ENCODE measurements at places on chromosomes 2 and 18.

- no peak for DNase-seq
Observed at GRCh38 chr18:49225160-49225559, 235.3 kb downstream of the DYM start.

DNA sequence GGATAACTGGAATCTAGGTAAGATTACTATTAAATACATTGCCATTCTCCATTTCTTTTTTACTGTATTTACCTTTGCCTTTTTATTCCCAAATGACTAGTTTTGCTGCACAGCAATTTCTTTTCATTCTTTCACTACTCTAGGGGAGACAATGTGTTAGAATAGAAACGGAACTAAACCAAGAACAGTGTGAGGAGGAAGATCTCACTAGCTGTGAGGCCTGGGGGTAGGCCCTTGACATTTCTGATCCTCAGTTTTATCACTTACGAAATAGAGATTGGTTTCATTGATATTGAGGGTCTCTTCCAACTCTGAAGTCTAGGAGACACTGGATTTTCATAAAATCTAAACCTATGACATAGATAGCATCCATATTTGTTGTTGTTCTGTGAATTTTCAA lies 191.1 kb downstream of the IKZF2 start:
- no peak for DNase-seq

GRCh38 chr2:14385043-14385442 lies 247.5 kb upstream of the LRATD1 start:
- no peak for DNase-seq

- DNase-seq, result no peak
Observed at GRCh38 chr2:218218268-218219185, 1.5 kb downstream of the ARPC2 start.

DNA sequence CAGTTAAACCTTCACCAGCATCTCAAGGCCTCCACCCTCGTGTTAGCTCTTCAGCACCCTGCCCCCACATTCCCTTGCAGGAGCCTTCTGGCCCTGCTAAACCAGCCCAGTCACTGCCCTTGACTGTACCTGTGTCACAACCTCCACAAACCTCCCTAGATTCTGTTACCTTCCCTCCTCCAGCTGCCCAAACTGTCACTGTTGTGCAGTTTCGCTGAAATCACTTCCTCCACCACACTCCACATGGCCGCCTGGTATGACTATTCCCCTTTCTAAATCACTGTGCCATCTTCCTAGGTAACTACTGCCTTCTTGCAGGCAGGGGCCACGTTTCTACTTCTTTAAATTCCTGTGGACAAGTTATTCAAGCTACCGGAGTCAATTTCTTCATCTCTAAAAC lies 160.2 kb downstream of the GALNT14 start:
- DNase-seq, result no peak

DNA sequence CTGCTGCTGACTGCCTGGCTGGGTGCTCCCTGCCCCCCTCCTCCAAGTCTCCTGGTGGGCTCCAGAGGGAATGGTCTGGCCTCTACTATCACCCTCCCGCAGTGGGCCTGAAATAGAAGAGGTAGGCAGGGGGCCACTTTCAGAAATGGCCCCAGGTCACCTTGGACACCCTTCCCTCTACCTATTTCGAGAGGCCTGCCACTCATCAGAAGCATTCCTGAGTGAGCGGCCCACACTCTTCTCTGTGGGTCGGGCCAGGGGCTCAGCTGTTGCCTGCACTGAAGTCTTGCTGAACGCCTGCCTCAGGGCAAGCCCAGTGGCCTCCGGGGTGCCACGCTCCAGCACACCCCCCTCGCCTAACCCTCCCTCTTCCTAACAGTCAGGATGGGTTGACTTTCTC lies 124.9 kb downstream of the TNS1 start:
- no peak for DNase-seq

- DNase-seq, result no peak
Observed at GRCh38 chr18:10057894-10058791, 144.3 kb downstream of the VAPA start.

DNA sequence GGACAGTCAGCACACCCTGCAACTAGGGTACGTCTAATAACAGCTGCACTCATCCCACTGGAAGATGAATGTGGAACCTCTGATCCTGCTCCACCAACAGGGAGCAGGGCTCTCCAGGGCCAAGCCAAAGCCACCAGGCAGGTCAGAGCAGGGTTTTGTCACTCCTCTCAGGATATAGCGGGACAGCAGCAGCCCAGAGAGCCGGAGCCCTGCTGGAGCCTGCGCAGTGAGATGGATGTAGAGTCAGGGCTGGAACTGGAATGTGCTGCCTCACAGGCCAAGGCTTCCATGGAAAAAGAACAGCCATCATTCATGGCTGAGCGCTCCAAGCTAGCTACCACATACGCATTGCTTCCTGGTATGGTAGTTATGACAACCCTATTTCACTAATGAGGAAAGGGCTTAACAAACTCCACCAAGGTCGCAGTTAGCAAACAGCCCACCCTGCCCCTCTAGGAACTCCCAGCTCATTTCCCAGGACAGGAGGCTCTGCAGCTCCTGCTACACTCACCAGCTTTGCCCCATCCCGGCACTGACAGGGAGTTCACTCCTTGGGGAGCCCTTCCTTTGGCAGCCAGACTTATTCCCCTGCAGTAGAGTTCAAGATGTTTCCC lies 85.2 kb downstream of the HS1BP3 start:
- DNase-seq, result no peak

DNA sequence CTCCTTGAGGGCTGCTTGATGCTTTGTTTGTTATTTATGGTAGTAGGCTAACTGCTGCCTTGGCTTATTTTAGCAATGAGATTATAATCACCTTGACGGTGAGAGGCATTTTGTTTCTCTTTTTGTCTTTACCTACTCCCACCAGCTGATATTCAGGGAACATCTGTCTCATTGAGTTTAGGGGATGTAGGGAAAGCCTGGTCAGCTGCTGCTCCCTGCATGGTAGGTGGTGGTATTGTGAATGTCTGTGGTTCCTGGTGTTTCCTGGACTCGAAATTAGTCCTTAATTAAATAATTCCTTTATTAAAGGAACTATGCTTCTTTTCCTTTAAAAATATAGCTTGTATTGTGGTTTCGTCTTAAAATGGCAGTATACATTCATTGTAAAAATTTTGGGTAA lies 77.8 kb downstream of the ADAM23 start:
- no peak for DNase-seq

- DNase-seq, result no peak
Observed at GRCh38 chr2:147628971-147629421, 215.8 kb upstream of the ACVR2A start.

DNA sequence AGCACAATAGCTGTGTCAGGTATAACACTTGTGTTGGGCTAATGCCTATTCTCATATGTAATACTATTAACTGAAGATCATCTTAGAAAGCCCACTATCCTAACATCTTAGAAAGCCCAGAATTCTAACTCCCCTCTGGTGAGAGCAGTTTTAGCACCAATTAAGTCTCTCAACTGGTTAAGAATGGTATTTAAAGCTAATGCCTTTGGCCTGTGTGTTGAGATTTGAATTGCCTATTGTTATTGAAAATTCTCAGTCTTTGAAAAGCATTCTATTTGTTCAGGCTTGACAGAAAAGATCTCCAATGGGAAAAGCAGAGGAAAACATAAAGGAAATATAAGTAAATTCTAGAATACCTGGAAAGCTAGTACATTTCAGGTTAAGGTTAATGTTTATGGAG lies 352.5 kb downstream of the ARHGAP15 start:
- no peak for DNase-seq

- no peak for DNase-seq
Observed at GRCh38 chr2:237282568-237283128, 131.3 kb downstream of the COL6A3 start.

GRCh38 chr18:49444581-49444980 lies 15.9 kb downstream of the DYM start:
- no peak for DNase-seq

GRCh38 chr2:68765739-68766375 lies 31.2 kb downstream of the ARHGAP25 start:
- DNase-seq, result no peak

Measured in stimulated activated CD8-positive, alpha-beta memory T cell treated with anti-CD3 and anti-CD28 coated beads, Interleukin-7, amount 100 ng/mL, for 4 hours (primary cell).